ENCODE measurements at places on chromosomes 6 and 20.

DNA sequence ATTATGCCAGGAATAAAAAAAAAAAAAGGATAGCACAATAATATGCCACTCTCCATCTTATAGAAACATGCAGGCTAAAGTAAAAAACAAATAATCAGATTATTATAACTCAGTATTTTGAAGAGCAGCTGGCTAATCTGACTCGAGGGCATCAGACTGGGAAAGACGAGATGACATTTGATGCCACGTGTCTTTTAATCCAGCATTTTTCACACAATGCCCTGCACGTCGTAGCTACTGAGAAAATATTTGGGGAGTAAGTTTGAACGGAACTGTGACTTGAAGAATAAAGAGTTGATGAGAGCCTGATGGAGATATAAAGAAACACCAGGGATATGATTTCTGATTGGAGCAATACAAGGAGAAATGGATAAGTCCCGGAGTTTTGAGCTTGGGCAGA, 237.7 kb downstream of the ARID1B start:
- no peak for DNase-seq

DNA sequence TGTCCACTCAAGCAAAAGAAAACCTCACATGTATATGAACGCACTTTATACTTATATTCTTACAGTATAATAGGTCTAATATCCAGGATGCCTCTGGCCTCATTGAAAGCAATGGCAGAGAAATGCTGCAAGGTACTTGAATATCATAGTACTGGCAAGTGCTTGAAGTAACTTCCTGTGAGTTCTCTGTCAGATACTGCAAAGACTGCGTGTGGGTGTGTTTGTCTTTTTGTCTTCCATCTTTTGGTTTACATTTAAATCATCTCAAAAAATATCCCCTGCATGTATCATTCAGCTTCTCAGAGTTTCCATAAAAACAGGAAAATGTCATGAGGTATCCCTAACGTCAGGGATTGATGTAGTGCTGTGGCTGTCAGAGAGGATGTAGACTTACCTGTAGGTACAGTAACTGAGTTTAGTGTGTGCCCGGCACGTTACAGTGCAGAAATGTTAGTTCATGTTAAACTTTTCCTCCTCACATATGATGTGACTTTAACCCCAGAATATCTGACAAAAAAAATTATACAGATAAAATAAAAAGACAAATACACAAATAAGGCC, 184.3 kb downstream of the DST start:
- DNase-seq = no peak

DNA sequence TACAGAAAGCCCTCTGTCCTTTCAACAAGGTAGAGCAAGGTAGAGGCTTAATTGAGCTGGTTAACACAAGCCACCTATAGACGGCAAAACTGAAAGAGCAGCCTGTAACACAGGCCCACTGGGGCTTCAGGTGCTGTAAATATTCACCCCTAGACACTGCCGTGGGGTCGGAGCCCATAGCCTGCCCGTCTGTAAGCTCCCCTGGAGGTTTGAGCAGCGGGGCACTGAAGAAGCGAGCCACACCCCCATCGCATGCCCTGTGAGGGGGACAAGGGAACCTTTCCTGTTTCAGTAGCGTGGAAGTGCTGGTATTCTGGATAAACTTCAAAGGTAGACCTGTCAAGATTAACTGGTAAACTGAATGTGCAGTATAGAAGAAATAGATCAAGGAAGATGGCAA, 160.4 kb downstream of the TPBG start:
- no peak for DNase-seq

GRCh38 chr6:43891072-43891870, 121.3 kb downstream of the VEGFA start:
- DNase-seq = no peak

GRCh38 chr6:47834196-47834595, 52.4 kb downstream of the OPN5 start:
- DNase-seq = no peak

- DNase-seq = no peak
These were observed 138.3 kb upstream of the CDYL start for GRCh38 chr6:4637691-4638433.

GRCh38 chr6:25875926-25876602, 2.0 kb upstream of the SLC17A3 start:
- DNase-seq = no peak

- DNase-seq = no peak
These were observed 350.9 kb upstream of the PRND start for GRCh38 chr20:4370851-4371250.

DNA sequence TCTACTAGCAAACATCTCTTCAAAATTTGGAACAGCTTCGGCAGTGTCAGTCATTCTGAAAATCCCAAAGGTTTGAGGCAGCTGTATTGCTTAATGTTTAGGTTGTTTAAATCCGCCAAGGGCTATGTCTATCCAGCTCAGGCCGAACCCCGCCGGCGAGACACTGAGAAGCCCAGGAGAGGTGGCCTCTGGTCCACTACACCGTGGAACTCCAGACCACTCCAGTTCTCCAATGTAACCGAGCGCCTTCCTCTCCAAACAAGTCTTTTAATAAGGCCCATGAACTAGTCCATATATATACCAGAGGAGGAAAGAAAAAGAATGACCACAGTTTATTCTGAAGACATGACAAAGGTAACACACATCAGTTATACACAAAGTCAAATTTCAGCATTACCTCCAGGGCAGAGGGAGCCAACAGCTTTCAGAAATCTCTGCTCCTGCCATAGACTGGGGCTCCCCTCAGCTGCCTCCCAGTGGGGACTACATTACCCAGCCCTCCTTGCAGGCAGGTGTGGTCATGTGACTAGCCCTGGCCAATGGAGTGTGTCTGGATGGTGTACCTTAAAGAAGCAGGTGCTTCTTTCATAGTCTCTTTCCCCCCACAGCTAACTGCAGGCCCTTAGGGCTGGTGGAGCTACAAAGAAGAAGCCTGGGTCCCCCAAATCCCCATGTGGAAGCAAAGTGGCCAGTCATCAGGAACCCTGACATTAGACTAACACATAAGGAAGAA, at the start of gene RAMACL:
RAMACL (minus strand) TSS at position 255 of the 733 bp plus-strand sequence; CDS start at position 54, 201 bp downstream.
- no peak for DNase-seq

GRCh38 chr20:41054847-41055230, 26.2 kb downstream of the TOP1 start:
- no peak for DNase-seq

DNA sequence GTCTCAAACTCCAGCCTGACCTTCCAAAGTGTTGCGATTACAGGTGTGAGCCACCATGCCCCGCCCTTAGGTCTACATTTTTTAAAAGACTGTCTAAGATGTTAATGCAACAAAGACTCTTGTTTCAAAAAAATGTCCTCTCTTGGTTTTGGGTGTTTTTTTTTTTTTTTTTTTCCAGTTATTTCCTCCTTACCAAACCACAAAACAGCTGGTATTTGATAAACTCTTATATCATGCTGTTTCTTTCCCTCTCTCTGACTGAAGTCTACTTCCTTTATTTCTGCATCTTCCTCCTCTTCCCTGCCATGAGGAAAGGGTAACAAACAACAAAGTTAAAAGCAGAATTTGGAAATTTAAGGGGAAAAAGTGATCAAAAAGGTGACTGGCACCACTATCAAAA, 21.2 kb downstream of the STK38 start:
- no peak for DNase-seq

DNA sequence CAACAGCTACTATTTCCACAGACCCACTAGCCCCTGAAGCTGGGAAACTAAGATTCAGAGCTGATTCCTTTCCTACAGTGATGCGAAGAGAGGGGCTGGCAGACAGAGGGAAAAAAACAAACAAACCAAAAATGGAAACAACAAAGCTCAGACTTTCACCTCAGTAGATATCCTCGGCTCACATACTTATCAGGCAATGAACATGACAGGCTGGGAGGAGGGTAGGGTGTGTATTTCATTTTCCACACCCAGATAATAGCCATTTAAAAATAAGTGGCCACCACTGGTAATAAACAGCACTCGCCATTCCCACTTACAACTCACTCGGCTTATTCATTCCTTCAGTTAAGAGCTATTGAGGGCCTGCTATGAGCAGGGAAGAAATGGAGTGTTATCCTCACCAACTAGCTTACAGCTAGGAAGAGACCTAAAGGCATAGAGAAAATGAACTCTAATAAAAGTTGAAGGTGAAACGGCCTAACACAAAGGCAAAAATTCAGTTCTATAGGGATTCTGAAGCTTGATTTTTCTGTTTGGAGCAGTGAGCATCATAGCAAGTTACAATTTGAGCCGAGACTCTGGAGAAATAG, 32.0 kb upstream of the SPTLC3 start:
- DNase-seq = no peak

- DNase-seq = no peak
These were observed 24.7 kb upstream of the HINT3 start for GRCh38 chr6:125931733-125932450.

DNA sequence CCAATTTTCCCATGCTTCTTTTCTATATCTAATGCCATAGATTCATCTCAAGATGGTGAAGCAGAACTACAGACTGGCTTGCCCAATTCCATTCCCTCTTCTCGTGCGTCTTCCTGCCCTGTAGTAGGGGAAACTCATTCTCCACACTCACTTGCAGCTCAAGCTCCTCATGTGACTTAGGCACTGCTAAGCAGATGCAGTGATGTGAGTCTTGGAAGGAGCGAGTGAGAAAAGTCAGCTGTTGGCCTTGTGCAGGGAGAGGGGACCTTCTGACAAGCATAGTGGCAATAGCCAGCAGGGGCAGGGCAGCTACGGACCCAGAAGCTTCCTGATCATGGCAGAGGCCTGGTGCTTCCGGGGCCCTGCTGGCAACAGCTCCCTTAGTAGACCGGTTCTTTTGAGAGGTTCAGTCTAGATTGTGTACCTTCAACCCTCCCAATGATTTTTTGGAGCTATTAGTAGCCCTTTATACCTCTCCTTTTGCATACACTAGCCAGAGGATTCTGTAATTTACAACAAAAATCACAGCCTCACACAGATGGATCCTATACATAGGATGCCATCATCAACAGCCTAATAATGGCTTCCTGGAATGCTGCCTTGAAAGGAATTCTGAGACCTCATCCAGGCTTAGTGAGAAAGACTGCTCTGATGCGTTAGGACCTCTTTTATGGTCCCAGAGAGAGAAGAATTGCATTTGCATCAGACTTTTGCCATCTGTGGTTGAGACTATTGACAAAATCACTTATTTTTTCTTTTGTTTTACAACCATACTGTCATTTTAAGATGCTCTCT, 121.5 kb upstream of the RIPOR2 start:
- DNase-seq = no peak

DNA sequence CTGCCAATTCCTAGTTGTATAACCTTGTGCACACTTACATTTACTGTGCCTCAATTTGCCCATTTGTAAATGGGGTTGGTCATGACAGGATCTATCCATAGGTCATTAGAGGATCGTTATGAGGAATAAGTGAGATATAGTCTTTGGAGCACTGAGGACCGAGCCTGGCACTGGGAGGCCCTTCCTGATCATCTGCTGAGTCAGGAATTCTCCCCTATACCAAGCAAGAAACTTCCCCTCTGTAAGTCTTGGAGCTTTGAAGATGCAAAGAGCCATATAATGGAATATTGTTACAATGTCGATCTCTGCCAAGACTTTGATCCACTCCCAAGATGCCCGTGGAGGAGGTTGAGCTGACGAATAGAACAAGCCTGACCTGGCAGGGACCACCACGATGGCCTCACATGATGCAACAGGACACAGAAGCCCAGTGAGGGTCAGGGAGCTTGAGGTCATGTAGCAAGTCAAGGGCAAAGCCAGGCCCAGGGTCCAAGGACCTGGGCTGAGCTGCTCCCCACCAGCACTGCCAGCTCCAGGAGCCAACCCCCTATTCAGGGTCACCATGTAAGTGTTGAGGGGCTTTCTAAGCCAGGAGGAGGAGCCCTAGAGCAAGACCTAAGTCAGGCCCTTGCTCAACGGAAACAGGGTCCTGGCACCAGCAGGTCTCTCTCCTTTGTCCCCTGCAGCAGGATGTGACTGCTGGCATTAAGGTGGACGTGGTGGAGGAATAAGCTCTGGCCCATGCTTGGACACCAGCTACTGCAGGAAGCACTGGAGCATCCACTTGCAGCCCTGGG, 16.7 kb downstream of the PDRG1 start:
- DNase-seq = no peak

GRCh38 chr6:154715446-154715845, 17.8 kb upstream of the SCAF8 start:
- no peak for DNase-seq

GRCh38 chr6:17602888-17603287, 2.8 kb downstream of the FAM8A1 start:
- no peak for DNase-seq

DNA sequence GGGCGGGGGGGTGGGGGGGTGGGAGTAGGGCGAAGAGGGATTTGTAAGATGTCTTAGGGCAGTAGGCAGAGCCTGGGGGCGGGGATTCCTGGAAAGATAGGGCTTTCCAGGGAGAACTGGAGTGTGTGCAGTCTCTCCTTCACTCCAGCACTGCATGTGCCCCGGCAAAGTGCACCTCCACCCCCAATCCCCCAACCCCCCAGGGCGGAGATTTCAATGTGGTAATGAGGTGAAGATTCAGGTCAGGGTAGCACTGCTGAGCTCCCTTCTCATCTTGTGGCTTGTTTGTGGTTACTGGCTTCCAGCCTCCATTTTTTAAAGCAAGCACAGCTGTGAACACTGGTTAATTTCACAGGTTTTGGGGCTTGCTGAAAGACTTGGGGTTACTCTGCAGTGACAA, 5.9 kb downstream of the TMEM239 start:
- DNase-seq = no peak

- no peak for DNase-seq
These were observed 41.9 kb downstream of the PLEKHG1 start for GRCh38 chr6:150641398-150642139.

- DNase-seq = no peak
These were observed 196.0 kb downstream of the MAFB start for GRCh38 chr20:40493071-40493470.

DNA sequence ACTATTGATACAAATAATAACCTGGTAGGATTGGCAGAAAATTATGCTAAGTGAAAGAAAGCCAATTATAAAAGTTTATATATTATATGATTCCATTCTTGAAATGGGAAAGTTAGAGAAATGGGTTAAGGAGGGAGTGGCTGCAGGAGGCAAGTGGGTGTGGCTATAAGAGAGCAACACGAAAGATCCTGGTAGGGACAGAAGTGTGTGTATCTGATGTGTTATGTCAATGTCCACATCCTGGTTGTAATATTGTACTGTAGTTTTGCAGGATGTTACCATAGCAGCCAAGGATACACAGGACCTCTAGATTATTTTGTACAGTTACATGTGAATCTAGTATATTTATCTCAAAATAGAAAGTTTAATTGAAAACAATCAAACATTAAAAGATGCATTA, 46.8 kb downstream of the SNX5 start:
- DNase-seq = no peak

GRCh38 chr20:10428008-10428407, 6.0 kb downstream of the MKKS start:
- DNase-seq = no peak

All from breast epithelium (tissue), 4 donors.